ENCODE measurements at places on chromosomes 16 and 17.

DNA sequence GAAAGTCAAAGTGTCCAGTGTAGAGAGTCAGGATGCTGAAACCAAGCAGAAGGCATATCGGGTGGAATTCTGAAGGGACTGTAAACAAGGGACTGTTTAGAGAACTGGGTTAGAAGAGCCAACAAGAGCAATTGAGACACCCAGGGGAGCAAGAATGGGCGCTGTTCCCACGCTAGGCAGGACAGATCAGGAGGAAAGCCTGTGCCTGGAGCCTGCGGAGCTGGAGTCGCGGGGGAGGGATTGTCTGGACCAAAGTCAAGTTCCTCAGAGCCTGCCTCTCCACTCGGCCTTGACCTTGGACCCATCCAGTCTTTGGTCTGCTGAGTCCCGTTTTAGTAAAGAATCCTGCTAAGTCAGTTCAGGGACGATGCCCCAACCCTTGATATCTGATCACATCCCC is 14.7 kb upstream of the KLHL36 start:
- DNase-seq, result no peak
- H3K27me3 ChIP-seq, result peaks cover 27% of the 10 kb centered on the region
- no peak overlapping the region for H3K27ac ChIP-seq
- H3K36me3 ChIP-seq, result no peaks in the 10 kb centered on the region
- peaks cover 28% of the 10 kb centered on the region for H3K4me1 ChIP-seq

DNA sequence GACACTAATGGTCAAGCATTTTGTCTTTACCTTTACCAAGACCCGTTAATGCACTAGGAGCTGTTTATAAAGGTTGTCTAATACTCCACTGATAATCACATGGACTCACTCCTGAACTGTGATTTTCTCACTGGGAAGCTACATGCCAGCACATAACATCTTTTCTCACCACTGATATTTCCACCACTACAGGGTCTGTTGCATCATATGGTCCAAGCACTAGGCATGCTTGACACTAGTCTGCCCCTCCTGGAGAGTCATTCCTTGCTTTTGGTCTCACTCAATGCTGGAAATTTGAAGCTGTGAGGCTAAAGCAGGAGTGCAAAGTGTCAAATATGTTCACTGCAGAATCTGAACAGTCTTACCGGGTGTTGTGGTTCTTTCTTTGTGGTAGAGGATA is 1576.8 kb downstream of the CDH8 start:
- no peaks in the 10 kb centered on the region for H3K27me3 ChIP-seq
- no peaks in the 10 kb centered on the region for H3K36me3 ChIP-seq
- no peak for DNase-seq

GRCh38 chr16:62036802-62037135 is 531 bp upstream of the CDH8 start:
- H3K4me1 ChIP-seq, result no peaks in the 10 kb centered on the region
- DNase-seq, result no peak
- H3K27ac ChIP-seq, result no peak overlapping the region
- no peak overlapping the region for H3K4me3 ChIP-seq
- peaks cover 3% of the 10 kb centered on the region for H3K27me3 ChIP-seq

GRCh38 chr17:47989700-47990099 is 18.8 kb downstream of the CDK5RAP3 start:
- no peak for DNase-seq
- no peak overlapping the region for H3K4me3 ChIP-seq
- H3K27me3 ChIP-seq, result peaks cover 6% of the 10 kb centered on the region
- no peak overlapping the region for H3K27ac ChIP-seq

- H3K27me3 ChIP-seq, result peaks cover 24% of the 10 kb centered on the region
- DNase-seq, result no peak
- peak overlapping the region; percentile 15 for H3K27ac ChIP-seq
Measured at GRCh38 chr16:89257281-89257731, 39.8 kb downstream of the ZNF778 start.

DNA sequence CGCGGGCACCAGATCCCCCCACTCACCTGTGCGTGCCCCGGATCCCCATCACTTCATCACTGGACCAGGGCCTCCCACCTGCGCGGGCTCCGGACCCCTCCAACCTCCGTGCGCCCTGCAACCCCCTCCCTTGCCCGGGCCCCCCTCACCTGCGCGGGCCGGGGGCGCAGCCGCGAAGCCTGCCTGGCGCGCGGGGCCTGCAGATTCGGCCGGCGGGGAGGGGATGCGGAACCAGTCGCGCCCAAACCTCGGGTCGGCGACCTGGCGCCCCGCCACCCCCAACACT is 202 bp downstream of the CEP131 start:
- DNase-seq, result no peak
- H3K4me3 ChIP-seq, result peak overlapping the region; percentile 68

DNA sequence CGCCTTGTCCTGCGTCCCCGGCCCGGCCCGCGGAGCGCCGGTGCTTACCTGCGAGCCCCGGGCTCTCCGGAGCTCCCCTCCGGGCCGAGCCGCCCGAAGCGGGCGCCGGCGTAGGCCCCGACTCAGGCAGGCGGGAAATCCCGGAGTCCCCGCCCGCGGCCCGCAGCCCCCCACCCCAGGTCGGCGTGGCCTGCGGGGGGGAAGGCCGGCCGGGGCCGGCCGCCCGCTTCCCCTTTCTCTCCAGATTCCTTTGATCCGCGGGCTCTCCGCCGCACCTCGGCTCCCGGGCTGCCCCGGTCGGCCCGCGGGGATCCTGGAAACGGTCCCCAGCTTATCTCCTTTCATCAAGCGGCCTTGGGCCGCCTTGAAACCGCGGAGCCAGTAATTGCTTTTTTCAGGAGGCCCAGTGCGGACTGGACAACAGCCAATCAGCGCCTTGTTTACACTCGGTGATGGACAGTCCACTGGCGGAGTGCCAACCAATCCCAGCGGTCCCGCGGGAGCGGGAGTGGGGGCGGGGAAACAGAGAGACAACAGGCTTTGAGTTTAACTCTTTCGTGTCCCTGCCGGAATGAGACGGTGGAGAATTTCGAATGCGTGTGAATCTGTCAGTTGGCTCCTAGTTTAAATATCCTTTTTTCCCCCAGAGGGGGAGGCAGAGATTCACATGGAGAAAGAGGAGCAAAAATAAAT is 1.4 kb upstream of the BAHCC1 start:
- peak overlapping the region; percentile 57 for H3K4me3 ChIP-seq
- H3K27me3 ChIP-seq, result peaks cover 49% of the 10 kb centered on the region
- peaks cover 13% of the 10 kb centered on the region for H3K4me1 ChIP-seq
- peak overlapping the region; percentile 33 for H3K27ac ChIP-seq

GRCh38 chr16:88705076-88705684 is 1.0 kb downstream of the RNF166 start:
- peaks cover 12% of the 10 kb centered on the region for H3K36me3 ChIP-seq
- peak overlapping the region; percentile 83 for H3K4me3 ChIP-seq
- H3K27me3 ChIP-seq, result no peaks in the 10 kb centered on the region
- no peak for DNase-seq
- peak overlapping the region; percentile 67 for H3K27ac ChIP-seq
- peaks cover 48% of the 10 kb centered on the region for H3K4me1 ChIP-seq

DNA sequence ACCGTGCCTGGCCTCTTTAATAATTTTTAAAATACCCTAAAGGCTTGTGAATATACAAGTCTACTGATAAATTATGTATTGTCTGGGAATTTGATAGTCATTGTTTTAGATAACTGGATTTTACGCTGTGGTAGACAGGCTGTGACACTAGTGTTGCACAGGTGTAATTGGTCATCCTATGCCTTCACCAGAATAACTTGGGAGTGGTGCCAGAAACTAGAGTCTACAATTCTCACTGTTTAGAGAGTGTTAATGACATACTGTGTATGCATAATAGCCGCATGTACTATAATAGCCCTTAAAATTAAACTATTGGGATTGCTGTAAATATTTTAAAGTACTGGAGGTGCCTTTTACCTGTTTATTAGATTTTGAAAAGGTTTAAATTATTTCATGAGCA is 11.4 kb downstream of the CNEP1R1 start:
- no peaks in the 10 kb centered on the region for H3K27me3 ChIP-seq
- no peak overlapping the region for H3K4me3 ChIP-seq
- peaks cover 11% of the 10 kb centered on the region for H3K4me1 ChIP-seq
- H3K27ac ChIP-seq, result no peak overlapping the region
- peaks cover 44% of the 10 kb centered on the region for H3K36me3 ChIP-seq

GRCh38 chr17:78197147-78197832 is 10.1 kb downstream of the AFMID start:
- H3K4me3 ChIP-seq, result no peak overlapping the region
- peaks cover 18% of the 10 kb centered on the region for H3K36me3 ChIP-seq
- no peaks in the 10 kb centered on the region for H3K27me3 ChIP-seq
- H3K4me1 ChIP-seq, result peaks cover 2% of the 10 kb centered on the region
- H3K27ac ChIP-seq, result no peak overlapping the region

DNA sequence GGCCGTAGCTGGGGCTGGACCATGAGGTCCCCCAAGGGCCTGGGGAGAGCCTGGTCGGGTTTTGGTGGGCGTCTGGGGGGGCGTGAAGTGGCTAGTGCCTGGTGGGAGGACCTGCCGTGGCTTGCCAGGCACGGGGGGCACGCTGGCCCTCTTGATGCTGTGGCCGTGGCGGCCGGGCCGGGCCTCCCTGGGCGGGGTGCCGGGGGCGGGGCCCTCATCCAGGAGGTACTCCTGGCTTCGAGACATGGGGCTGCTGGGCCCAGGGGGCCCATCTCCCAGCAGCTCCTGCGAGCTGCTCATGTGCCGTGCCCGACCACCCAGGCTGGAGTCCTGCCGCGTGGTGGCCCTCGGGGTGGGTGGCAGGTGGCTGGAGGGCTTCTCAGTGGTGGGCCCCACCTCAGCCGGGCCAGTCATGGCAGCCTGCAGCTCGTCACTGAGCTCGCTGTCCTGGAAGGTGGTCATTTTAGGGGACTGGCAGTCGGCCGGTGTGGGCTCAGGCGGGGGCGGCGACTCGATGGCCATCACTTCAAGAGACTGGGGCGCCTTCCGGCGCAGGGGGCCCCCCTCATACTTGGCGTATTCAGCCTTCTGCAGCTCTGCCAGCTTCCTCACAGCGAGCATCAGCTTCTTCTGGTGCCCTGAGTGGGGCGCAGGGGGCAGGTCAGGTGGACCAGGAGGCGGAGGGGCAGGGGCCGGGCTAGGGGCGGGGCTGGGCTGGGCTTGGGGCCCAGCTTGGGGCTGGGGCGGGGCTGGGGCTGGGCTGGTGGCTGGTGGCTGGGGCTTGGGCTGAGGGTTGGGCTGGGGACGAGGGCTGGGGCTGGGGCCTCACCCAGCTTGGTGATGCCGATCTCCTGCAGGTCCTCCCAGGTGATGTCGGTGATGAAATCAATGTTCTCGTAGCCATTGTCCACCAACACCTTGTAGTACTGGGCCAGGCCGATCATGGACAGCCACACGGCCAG is 15.2 kb downstream of the CASKIN1 start:
- H3K36me3 ChIP-seq, result peaks cover 3% of the 10 kb centered on the region
- H3K4me1 ChIP-seq, result no peaks in the 10 kb centered on the region
- no peak for DNase-seq
- no peaks in the 10 kb centered on the region for H3K27me3 ChIP-seq

DNA sequence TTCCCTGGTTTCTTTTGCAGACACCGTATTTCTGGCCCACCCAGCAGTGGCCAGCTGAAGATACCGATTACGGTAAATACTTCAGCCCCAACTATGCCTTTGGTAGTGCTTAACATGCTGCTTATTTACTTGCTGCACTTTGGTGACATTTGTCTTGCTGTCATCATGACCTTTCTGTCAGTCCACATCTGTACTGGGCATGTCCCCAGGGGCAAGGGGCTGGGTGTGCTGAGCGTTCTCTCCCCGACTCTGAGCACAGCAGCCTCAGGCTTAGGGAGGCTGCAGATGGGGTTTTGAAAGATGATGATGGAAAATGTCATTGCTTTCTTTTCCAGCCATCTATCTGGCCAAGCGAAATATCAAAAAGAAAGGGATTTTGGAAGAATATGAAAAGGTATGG is 23.3 kb downstream of the RGS9 start:
- DNase-seq, result no peak
- peaks cover 24% of the 10 kb centered on the region for H3K4me1 ChIP-seq
- no peak overlapping the region for H3K27ac ChIP-seq
- H3K27me3 ChIP-seq, result no peaks in the 10 kb centered on the region
- H3K4me3 ChIP-seq, result no peak overlapping the region

DNA sequence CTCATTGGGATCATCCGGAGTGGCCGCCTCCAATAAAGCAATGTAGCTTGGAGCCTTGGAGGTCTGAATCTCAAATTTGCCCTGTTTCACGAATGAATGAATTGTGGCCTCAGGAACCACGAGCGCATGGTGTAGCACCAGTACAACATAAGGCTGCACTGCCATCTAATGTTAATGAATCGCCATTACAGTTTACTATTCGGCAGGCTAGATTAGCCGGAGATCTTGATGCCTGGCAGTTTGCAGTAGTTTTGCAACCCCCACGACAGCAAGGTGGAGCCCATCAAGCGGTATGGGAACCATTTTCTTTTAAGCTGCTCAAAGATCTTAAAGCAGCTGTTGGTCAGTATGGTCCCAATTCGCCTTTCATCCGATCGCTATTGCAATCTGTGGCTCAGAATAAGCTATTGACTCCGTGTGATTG is 18.8 kb downstream of the ALOX15B start:
- H3K4me3 ChIP-seq, result no peak overlapping the region
- H3K27me3 ChIP-seq, result peaks cover 47% of the 10 kb centered on the region
- H3K36me3 ChIP-seq, result no peaks in the 10 kb centered on the region
- H3K4me1 ChIP-seq, result peaks cover 26% of the 10 kb centered on the region
- DNase-seq, result peak; percentile 30
- no peak overlapping the region for H3K27ac ChIP-seq

- H3K27ac ChIP-seq, result no peak overlapping the region
- no peaks in the 10 kb centered on the region for H3K4me1 ChIP-seq
- peaks cover 1% of the 10 kb centered on the region for H3K27me3 ChIP-seq
- no peaks in the 10 kb centered on the region for H3K36me3 ChIP-seq
Measured at GRCh38 chr16:81921843-81922584, 89.3 kb downstream of the SDR42E1 start.

DNA sequence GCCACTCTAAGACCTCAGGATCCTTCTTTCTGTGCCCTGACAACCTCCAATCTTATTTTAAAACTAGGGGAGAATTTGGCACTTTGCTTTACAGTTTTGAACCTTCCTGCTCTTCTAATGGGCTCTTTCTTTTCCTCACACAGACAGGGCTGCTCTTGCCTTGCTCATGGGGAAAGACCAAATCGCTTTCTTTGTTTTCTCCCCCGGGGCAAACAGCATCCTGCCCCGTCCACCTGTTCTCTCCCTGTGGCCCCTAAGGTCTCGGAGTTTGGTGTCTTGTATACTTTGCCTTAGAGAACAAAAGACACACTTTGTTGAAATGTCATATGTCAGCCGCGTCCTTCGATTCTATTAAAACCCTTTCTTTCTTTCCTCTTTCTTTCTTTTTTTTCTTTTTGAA is 306.7 kb upstream of the SALL1 start:
- DNase-seq, result no peak
- no peaks in the 10 kb centered on the region for H3K4me1 ChIP-seq
- no peak overlapping the region for H3K27ac ChIP-seq
- H3K36me3 ChIP-seq, result no peaks in the 10 kb centered on the region

- no peak overlapping the region for H3K4me3 ChIP-seq
- H3K4me1 ChIP-seq, result peaks cover 2% of the 10 kb centered on the region
- no peaks in the 10 kb centered on the region for H3K36me3 ChIP-seq
- peak; percentile 22 for DNase-seq
Measured at GRCh38 chr17:82668631-82669099, 20.4 kb upstream of the WDR45B start.

- H3K4me1 ChIP-seq, result no peaks in the 10 kb centered on the region
- no peak overlapping the region for H3K4me3 ChIP-seq
- no peak for DNase-seq
- H3K27me3 ChIP-seq, result peaks cover 5% of the 10 kb centered on the region
- H3K27ac ChIP-seq, result no peak overlapping the region
Measured at GRCh38 chr17:1928976-1929375, 96.2 kb downstream of the RTN4RL1 start.

- H3K4me3 ChIP-seq, result peak overlapping the region; percentile 74
- peaks cover 43% of the 10 kb centered on the region for H3K27me3 ChIP-seq
- no peak overlapping the region for H3K27ac ChIP-seq
- H3K4me1 ChIP-seq, result peaks cover 8% of the 10 kb centered on the region
Measured at GRCh38 chr16:14302031-14302398, 230.9 kb downstream of the MRTFB start.

GRCh38 chr16:81746566-81746965 is 32.5 kb upstream of the PLCG2 start:
- peaks cover 6% of the 10 kb centered on the region for H3K27me3 ChIP-seq
- peak overlapping the region; percentile 73 for H3K4me3 ChIP-seq
- H3K4me1 ChIP-seq, result peaks cover 14% of the 10 kb centered on the region
- H3K36me3 ChIP-seq, result no peaks in the 10 kb centered on the region
- DNase-seq, result no peak
